Stimulated activated CD4-positive, alpha-beta T cell treated with anti-CD3 and anti-CD28 coated beads, TNF-alpha, amount 100 ng/mL, for 4 hours (primary cell): ENCODE measurements at places on chromosomes 7 and 10.

GRCh38 chr7:131294553-131294952 is 33.1 kb upstream of the MKLN1 start:
- DNase-seq: no peak

DNA sequence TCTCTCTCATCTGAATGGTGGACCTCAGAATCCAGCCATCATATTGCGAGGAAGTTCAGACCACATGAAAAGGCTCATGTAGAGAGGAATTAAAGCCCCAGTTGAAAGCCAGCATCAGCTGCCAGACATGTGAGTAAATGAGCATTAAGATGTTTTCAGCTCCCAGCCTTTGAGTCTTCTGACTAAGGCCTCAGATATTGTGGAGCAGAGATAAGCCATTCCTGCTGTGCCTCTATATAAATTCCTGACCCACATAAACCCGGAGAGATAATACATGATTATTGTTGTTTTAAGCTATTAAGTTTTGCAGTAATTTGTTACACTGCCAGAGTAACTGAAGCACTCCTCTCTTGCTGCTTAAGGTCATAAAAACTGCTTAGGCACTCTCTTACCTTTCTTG is 14.6 kb downstream of the FAM149B1 start:
- no peak for DNase-seq

- no peak for DNase-seq
These were observed 108.4 kb upstream of the PDLIM1 start for GRCh38 chr10:95399183-95399582.

GRCh38 chr10:46557319-46558121 is 1.1 kb upstream of the GPRIN2 start:
- no peak for DNase-seq

GRCh38 chr7:4129481-4130122 is 552.5 kb upstream of the FOXK1 start:
- no peak for DNase-seq

- no peak for DNase-seq
These were observed 334.0 kb downstream of the PLXNA4 start for GRCh38 chr7:132242192-132242812.

DNA sequence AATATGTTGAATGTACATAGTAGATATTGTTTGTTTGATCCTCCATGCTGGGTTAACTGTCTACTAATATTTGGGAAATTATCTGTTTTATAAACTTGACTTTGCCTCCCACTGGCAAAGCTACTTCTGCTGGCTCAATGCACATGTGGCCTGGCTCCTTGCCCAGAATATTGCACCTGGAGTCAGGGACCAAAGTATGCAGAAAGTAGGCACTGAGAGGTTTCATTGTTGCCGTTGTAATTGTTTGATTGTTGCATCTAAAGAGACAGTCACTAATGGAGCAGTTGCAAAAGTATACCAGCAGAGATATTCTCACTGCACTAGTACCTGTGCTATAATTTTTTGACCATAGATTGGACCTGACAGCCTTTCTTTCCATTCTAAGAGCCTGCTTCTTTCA is 137.8 kb upstream of the CNTNAP2 start:
- DNase-seq: no peak

DNA sequence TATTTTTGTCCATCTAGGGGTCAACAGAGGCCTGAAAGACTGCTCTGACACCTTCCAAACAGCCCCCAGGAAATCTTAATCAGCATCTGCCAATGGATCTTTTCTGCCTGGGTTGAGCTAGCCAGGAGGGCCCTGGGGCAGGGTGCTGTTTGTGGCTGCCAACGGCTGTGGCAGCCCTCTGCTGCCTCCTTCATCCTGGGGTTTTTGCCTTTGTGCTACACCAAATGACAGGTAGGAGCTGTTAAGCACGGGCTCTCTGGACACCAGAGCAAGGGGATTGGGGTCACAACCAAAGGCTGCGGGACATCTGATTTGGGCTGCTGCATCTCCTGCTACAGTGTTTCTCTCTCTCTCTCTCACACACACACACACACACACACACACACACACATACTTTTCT is 2.0 kb upstream of the KIAA1217 start:
- DNase-seq: no peak

DNA sequence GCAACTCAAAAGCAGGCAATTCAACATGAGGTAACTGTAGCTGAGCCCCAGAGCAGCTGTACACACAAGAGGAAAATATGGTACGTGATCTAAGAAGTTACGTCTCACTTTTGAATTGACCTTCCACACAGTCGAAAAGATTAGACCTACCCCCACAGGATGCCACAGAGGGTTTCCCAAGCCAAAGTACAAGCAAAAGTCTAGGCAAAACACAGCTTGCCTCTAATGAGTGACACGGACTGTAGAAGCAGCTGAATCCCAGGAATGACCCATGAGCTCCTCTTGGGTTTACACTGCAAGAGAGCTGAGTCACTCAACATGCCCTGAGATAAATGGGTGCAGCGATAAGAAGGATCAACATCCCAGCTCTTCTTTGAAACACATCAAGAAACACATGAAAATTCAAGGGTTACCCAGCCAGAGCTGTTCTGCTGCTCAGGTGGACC is 9.8 kb downstream of the CREB3L2 start:
- no peak for DNase-seq

DNA sequence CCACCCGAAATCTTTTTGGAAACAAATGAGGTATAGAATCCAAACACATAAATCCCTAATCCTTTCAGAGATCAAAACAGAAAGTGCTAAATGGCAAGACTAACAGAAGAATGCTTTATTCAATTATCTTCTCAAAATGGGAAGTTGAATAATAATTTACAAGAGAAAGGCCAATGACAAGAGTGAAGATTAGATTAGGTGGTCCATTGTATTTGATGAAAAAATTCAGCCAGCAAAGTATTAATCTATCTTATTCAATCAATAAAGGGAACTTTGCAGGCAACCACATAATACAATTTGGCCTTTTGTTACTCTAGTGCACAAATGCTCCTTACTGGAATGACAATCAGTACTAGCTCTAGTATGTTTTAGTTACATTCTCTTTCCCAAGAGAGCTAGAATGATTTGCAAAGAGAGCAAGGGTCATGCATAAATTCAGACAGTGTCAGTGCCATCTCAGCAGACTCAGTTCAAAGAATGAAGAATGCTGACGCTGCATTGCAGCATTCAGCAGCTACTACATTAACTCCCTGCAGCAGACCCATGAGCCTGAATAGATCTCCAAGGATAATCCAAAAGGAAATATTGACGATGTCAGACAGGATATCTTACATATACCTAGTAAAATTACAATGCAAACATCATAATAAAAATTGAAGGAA is 131.8 kb downstream of the ANK3 start:
- DNase-seq: no peak

GRCh38 chr7:5429253-5429856 is 5.7 kb upstream of the TNRC18 start:
- no peak for DNase-seq

DNA sequence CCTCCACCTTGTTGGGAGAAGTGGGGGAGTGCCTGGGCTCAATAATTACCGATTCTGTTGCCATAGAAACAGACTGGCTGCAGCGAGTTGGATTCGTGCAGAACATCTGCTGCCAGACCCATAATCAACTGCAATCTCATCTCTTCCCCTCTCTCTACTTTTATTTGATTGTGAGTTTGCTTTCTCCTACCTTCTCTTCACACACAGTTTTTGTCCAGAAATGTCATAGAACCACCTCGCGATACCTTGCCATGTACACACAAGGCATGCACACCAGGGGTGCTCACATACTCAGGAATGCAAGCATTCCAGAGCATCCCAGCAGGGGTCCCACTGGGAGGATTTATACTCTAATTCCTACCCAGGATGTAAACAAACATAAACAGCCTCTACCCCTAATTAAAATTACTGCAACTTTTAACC is 262.2 kb upstream of the AOAH start:
- DNase-seq: no peak

DNA sequence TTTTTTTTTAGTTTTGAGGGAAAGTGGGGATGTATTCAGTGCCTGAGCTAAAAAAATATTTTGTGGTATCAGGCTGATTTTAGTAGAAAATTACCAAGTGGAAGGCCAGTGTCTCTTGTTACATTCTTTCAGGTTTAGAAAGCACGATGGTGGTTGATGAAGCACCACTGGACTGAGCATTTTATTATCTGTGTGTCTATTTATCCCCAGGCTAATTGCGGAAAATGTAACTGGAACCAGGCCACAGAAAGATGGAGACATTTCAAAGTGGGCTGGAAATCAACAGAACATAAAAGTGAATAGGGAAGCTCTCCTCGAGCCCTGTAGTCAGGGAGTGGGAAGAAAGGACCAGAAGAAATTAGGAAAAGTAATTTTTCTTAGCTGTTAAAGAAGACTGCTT is 261.0 kb downstream of the STK31 start:
- no peak for DNase-seq

DNA sequence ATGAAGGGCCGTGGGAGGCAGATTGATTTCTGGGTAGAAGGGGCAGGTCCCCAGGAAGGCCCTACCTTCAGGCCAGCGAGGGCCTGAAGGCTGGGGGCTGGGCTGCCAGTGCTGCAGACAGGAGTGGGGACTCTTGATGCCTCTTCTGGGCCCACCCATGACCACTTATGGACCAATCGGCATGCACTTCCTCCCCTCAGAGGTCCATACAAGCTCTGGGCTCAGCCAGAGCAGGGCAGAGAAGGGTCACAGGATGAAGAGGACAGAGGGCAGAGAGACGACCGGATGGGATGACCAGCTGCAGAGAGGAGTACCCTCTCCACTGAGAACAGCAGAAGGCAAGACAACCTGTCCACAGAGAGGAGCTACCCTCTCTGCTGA is 120.1 kb downstream of the DYNC2I1 start:
- no peak for DNase-seq

GRCh38 chr7:46291601-46292150 is 370.6 kb upstream of the IGFBP3 start:
- DNase-seq: no peak

DNA sequence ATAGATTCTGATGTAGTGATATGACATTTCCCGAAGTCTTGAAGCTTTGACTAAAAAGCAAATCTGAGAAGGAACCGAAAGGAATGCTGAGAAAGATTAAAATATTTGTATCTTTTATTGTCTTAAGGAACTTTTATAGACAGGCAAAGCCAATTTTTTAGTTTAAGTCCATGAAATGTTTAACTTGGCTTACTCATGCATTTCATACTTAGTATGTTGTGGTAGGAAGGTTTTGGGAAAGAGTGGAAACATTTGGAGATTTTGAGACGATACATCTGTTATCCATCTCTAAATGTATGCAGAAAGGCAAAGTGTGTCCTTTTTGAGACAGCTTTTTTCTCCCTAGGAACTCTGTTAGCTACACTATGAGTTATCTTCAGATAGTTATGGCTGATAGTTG is 10.1 kb downstream of the TBC1D12 start:
- DNase-seq: no peak

DNA sequence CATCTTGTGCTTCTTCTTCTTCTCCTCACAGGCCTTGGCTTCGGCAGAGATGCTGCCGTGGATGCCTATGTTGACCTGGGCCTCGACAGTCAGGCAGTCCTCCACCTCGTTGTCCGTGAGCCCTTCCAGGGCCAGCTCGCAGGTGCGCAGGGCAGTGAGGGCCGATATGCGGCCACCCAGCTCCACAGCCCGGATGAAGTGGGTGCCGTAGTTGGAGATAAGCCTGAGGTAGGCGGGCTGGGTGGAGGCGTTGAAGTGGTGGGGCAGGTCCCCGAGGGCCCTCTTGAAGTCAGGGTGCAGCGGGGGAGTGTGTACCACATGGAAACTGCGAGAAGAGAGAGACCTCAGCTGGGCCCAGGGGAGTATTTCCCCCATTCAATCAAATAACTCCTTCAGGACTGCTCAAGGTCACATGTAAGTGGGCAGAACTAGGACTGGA is 3.7 kb downstream of the PRF1 start:
- DNase-seq: no peak

- DNase-seq: no peak
These were observed 31.3 kb downstream of the PIP4K2A start for GRCh38 chr10:22683140-22683389.

GRCh38 chr7:66050337-66050957 is 25.2 kb upstream of the ASL start:
- no peak for DNase-seq

DNA sequence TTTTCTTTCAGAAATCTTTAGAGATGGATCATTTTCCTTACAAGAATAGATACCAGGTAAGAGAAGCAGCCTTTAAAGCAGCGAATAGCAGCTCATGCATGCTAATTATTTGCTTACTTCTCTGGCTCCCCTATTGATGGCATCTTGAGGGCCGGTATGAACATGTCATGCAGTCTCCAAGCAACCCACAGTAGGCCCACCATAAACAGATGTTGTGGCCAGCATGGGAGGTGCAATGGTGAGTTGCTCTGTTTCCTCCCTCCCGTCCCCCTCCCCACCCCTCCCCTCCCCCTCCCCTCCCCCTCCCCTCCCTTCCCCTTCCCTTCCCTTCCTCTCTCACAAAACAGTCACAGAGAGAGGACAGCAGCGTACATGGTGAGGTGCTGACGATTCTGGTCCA is 9.7 kb upstream of the ZNF273 start:
- no peak for DNase-seq

GRCh38 chr7:45350896-45351295 is 193.3 kb downstream of the RAMP3 start:
- DNase-seq: no peak

DNA sequence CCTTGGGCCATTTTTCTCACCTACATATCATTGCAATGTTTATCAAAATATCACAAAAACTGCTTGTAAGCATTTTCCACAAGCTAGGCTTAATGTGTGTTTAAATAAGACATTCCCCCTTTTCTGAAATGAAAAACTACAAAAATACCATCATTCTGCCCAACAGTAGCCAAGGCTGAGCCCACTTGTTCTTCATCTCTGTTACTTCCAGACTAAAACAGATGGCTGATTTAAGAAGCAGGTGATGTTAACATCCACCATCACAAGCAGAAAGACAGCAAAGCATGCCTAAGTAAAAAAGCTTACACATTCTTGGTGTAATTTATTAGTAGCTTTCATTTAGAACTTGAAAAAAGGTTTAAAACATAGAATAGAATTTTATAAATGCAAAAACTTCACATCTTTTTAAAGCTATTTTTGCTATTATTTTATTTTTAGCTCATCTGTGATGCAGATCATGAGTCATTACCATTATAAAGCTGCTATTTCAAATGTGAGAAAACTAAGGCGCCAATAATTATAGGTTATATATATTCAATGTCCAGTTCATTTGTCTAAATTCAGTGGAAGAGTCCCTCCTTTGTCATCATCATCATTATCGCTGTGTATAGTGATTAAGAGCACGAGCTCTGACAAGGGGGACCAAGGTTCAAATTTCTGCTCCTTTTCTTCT is 109.4 kb downstream of the RELN start:
- DNase-seq: no peak

DNA sequence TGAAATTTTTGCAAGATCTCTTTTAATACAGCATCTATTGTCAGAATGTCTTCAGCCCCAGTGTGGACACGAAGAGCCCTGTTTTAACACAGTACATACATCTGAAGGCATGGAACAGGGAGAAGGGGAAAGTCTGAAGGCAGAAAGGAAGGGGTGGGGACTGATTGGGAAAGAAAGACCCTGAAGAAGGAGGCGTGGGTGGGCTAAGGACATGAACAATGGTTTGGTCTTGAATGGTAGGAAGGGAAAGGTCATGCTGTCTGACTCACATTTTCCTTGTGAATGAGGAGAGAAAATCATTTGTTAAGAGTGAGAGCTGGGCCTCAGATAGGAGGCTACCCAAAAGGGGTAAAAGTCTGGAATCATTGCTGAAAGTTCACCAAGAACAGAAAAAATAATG is 297.1 kb downstream of the GALNT17 start:
- no peak for DNase-seq
